ENCODE measurements at places on chromosomes 5 and 9. TPM values are rescaled to one million over a fixed set of nuclear protein-coding genes. Genes with fewer than 3 reads are reported as not detected.

DNA sequence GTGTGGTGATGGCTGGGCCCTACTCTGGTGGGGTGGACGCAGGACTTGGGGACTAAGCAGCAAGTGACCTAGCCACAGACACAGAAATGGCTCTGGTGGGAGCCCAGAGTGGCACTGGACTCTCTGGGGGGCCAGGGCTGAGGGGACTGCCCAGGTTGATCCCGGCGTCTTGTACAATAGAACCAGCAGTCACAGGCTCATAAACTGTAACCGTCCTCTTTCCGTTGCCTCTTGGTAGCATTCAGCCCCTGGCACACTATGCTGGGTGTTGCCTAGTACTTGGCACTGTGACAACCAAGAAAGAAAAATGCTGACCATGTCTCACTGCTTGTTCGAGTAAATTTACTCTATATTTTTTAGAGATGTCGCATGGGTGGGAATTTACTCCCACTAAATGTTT is 80.5 kb downstream of the DAB2IP start:
- H3K27me3 ChIP-seq: no peaks in the 10 kb centered on the region
- DNase-seq: no peak
- H3K4me1 ChIP-seq: peaks cover 59% of the 10 kb centered on the region
- no peak overlapping the region for H3K27ac ChIP-seq
- no peak overlapping the region for H3K4me3 ChIP-seq

- H3K4me1 ChIP-seq: no peaks in the 10 kb centered on the region
- H3K27me3 ChIP-seq: no peaks in the 10 kb centered on the region
- no peak for DNase-seq
- no peak overlapping the region for H3K4me3 ChIP-seq
These were observed 75.5 kb upstream of the PUM3 start for GRCh38 chr9:2919347-2919746.

The NR5A1 gene
- total RNA-seq: 43.5 TPM

- H3K4me1 ChIP-seq: peaks cover 32% of the 10 kb centered on the region
- no peak overlapping the region for H3K4me3 ChIP-seq
- H3K27me3 ChIP-seq: no peaks in the 10 kb centered on the region
- no peak for DNase-seq
- H3K36me3 ChIP-seq: no peaks in the 10 kb centered on the region
These were observed 291.4 kb downstream of the FANCC start for GRCh38 chr9:95026148-95026524.

The FBP2 gene
- 2.5 TPM for total RNA-seq

The TMEM215 gene
- 2.2 TPM for total RNA-seq

- no peak overlapping the region for H3K4me3 ChIP-seq
- DNase-seq: peak; percentile 82
- no peaks in the 10 kb centered on the region for H3K27me3 ChIP-seq
- no peak overlapping the region for H3K27ac ChIP-seq
- no peaks in the 10 kb centered on the region for H3K4me1 ChIP-seq
These were observed 24.1 kb upstream of the PCSK5 start for GRCh38 chr9:75866273-75866871.

DNA sequence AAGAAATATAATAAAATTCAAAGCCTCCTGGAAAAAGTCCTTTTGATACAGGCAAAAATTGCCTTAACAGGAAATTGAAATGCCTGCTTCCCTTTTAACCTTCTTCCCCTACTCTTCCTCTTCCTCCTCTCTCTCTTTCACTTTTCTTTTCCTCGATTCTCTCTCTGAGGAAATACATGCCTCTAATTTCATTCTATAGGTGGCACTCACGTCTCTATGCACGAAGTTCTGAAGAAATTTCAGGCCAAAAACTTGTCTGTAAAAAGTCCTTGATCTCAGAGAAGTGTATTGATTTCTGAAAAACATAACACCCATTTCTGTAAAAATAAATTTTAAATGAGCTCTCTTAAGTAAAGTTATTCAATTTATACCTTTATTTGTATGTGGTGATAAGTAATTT is 371.7 kb upstream of the IRX4 start:
- no peaks in the 10 kb centered on the region for H3K4me1 ChIP-seq
- DNase-seq: no peak
- no peak overlapping the region for H3K4me3 ChIP-seq
- H3K36me3 ChIP-seq: no peaks in the 10 kb centered on the region
- no peaks in the 10 kb centered on the region for H3K27me3 ChIP-seq

The SLCO6A1 gene
- 20.4 TPM for total RNA-seq

The PCDHGB5 gene
- total RNA-seq: 28.3 TPM

DNA sequence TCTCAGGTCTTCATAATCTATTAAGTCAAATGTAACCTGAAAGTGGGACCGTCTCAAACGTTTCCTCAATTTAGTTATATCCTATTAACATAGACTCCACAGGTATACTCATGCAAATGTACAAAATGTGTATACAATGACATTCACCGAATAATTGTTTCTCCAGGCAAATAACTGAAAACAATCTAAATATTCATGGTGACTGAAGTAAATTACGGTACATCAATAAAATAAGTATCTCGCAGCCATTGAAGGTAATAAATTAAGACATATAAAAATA is 482 bp downstream of the IARS1 start:
- peaks cover 25% of the 10 kb centered on the region for H3K4me1 ChIP-seq
- no peak overlapping the region for H3K27ac ChIP-seq
- peak overlapping the region; percentile 73 for H3K4me3 ChIP-seq
- H3K27me3 ChIP-seq: no peaks in the 10 kb centered on the region
- H3K36me3 ChIP-seq: no peaks in the 10 kb centered on the region
- DNase-seq: no peak
